ENCODE measurements at places on chromosomes 6 and 20. TPM values are rescaled to one million over a fixed set of nuclear protein-coding genes. Genes with fewer than 3 reads are reported as not detected.

Gene ANKRD66
- total RNA-seq = not detected

Gene LPA
- total RNA-seq = not detected

Gene MKKS
- 21.5 TPM for total RNA-seq

Gene ANGPT4
- total RNA-seq = not detected

Gene KCNK16
- total RNA-seq = not detected

Gene LINC00237
- not detected for total RNA-seq

Gene OARD1
- total RNA-seq = 22.9 TPM

Gene ASIP
- not detected for total RNA-seq

Gene PLAGL1
- 9.9 TPM for total RNA-seq

Gene LST1
- 0.34 TPM for total RNA-seq

Gene PRR18
- total RNA-seq = not detected

Gene SCUBE3
- not detected for total RNA-seq

Gene CLPSL2
- total RNA-seq = not detected

Gene ADAM33
- not detected for total RNA-seq

Gene DEFB110
- total RNA-seq = not detected

Gene TTLL9
- total RNA-seq = not detected

Gene HLA-DOA
- total RNA-seq = not detected

Gene GHRH
- total RNA-seq = not detected

Gene CD93
- total RNA-seq = not detected

Gene SOX18
- not detected for total RNA-seq

Gene CST7
- not detected for total RNA-seq

Gene OR2H2
- not detected for total RNA-seq

All from foreskin keratinocyte (primary cell).